Renal pelvis (tissue), 12 donors: ENCODE measurements at places on chromosomes 7 and 10.

DNA sequence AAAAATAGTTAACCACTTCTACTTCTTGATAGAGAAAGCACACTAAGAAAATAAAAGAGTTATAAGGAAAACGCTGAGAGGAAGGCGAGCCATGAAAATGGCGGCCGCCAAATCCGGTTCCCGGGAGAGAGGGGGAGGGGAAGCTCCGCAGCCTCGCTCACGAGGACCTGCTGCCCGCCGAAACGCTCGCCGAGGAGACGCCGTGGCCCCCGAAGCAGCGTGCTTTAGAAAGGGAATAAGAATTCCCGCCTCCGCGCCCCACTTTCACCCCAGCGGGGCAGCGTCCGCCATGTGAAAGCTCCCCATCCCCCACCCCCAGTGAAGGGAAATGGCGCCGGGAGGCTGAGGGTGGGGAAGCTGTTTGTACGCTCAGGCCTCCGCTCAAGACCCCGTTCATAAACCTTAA lies 505 bp downstream of the HNRNPA2B1 start:
- DNase-seq, result peak; percentile 60

DNA sequence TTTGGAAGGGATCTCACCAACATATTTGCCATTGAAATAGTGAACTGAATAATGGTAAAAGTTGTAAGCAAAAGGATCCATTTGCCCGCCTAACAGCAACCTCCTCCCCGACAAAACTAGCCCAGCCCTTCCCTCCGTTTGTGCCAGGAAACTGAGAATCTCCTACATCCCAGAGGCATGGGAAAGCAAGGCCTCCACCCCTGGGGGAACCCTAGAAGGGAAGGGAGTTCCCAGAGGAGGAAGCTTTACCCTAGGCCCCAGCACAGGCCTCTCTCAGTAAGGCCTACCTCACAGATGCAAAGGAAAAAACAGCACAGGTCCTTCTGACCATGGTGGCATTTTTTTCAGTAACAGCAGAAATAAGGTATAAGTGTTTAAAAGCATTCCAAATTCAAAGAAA lies 229.7 kb downstream of the ELMO1 start:
- DNase-seq, result no peak

GRCh38 chr10:100353770-100354485 lies 6.9 kb downstream of the SCD start:
- DNase-seq, result no peak

- peak; percentile 60 for DNase-seq
Observed at GRCh38 chr7:143008007-143008901, 18.7 kb downstream of the OR9A2 start.

- no peak for DNase-seq
Observed at GRCh38 chr7:97401398-97401797, 283.9 kb downstream of the SDHAF3 start.
